ENCODE measurements at places on chromosomes 16 and 17. TPM values are rescaled to one million over a fixed set of nuclear protein-coding genes. Genes with fewer than 3 reads are reported as not detected.

PPM1E gene
- 0.47 TPM for total RNA-seq

RNF157 gene
- 8.1 TPM for total RNA-seq

KRTAP3-2 gene
- not detected for total RNA-seq

KCNJ12 gene
- total RNA-seq, result 0.78 TPM

CTRB2 gene
- total RNA-seq, result not detected

SIAH1 gene
- 30.5 TPM for total RNA-seq

UNKL gene
- total RNA-seq, result 14.0 TPM

TVP23A gene
- 0.16 TPM for total RNA-seq

C1QTNF8 gene
- total RNA-seq, result not detected

PAFAH1B1 gene
- total RNA-seq, result 118 TPM

WWOX gene
- 29.6 TPM for total RNA-seq

C16orf86 gene
- total RNA-seq, result 12.9 TPM

GRB7 gene
- total RNA-seq, result not detected

CLEC19A gene
- total RNA-seq, result not detected

MEIOB gene
- total RNA-seq, result not detected

NTHL1 gene
- total RNA-seq, result 18.4 TPM

MMP28 gene
- total RNA-seq, result 115 TPM

MRPL38 gene
- total RNA-seq, result 38.5 TPM

APRT gene
- 100 TPM for total RNA-seq
